ENCODE measurements at places on chromosomes 12 and 14.

GRCh38 chr12:52965337-52965731 lies 16.4 kb downstream of the KRT18 start:
- DNase-seq: no peak

DNA sequence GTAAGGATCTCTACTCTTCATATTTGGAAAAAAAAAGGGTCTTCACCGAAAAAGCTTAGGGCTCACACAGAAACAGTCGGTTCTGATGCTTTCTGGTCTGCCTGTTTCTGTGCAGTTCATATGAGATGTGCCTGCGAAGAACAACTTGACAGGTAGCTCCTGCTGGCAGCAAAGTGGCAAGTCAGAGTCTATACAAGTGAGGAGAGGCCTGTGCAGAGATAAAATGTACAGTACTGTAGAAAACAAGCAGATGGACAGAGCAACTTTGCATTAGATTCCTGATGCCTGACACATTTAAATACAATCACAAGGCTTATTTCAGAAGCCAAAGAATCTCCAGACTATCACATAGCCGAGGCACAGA lies 936.0 kb downstream of the DIO2 start:
- DNase-seq: no peak

- DNase-seq: no peak
These were observed 48.6 kb upstream of the GTF2A1 start for GRCh38 chr14:81269100-81269978.

- DNase-seq: no peak
These were observed 198.1 kb downstream of the ETV6 start for GRCh38 chr12:11847539-11847938.

GRCh38 chr12:107032266-107032665 lies 45.3 kb upstream of the MTERF2 start:
- no peak for DNase-seq

DNA sequence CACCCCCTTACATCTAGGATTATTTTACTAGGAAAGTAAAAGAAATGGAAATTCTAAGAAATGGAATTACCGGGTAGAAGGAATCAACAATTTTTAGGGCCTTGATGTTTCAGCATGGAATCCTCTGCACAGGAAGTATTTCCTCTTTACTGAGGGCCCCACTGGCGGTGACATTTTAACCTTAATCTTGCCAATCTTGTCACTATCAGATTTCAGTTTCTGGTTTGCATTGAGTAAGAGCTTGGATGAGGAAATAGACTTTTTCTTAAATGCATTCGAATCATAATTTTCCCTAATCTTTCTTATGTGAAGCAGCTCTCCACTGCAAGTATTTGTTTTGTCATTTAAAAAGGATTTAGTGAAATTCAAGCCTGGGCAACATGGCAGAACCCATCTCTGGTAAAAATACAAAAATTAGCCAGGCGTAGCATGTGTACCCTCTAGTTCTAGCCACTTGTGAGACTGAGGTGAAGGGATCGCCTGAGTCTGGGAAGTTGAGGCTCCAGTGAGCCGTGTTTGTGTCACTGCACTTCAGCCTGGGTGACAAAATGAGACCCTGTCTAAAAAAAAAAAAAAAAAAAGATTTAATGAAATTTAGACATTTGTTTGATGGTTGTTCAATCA lies 40.7 kb downstream of the TPCN1 start:
- no peak for DNase-seq

DNA sequence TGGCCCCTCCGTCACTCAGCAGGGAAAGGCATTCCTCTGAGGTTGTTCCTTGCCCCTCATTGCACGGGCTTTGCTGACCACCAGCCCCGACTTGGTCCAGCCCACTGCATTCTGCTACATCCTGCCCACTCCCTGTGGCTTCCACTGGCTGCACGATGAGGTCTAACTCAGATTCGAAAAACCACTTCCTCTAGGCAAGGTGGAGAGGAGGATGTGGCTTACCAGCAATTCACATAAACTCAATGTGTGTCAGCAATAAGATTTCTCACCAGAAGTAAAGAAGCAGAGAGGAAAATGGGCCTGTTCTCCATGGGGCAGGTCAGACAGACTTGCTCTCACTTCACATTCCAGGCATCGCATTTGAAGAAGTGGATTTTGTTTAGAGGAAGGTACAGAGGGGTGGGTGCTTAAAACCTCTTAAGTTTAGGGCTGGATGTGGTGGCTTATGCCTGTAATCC lies 14.7 kb downstream of the GPR68 start:
- DNase-seq: peak; percentile 66

Measured in T-cell (primary cell).